ENCODE measurements at places on chromosomes 7 and 10. TPM values are rescaled to one million over a fixed set of nuclear protein-coding genes. Genes with fewer than 3 reads are reported as not detected.

GJD4 gene
- not detected for total RNA-seq

PLPP4 gene
- 15.0 TPM for total RNA-seq

BTAF1 gene
- total RNA-seq, result 60.9 TPM

GPRIN2 gene
- total RNA-seq, result not detected

ADAMTS14 gene
- total RNA-seq, result 4.2 TPM

ERVW-1 gene
- not detected for total RNA-seq

SEC61G gene
- total RNA-seq, result 854 TPM

CACNA2D1 gene
- 263 TPM for total RNA-seq

GRM8 gene
- under 0.01 TPM for total RNA-seq

C10orf67 gene
- total RNA-seq, result 0.19 TPM

ACTA2 gene
- total RNA-seq, result 961 TPM

SLC26A3 gene
- not detected for total RNA-seq

LAMB1 gene
- 348 TPM for total RNA-seq

OPN4 gene
- not detected for total RNA-seq

ANKRD7 gene
- total RNA-seq, result 0.19 TPM

CCDC172 gene
- total RNA-seq, result not detected

GCK gene
- total RNA-seq, result 0.38 TPM

GTF2IRD1 gene
- total RNA-seq, result 4.4 TPM

FFAR4 gene
- not detected for total RNA-seq

EBF3 gene
- 11.6 TPM for total RNA-seq

KCNH2 gene
- total RNA-seq, result not detected

GDF2 gene
- total RNA-seq, result not detected

CTTNBP2 gene
- total RNA-seq, result 0.28 TPM

NRCAM gene
- 2.3 TPM for total RNA-seq

TNKS2 gene
- 56.1 TPM for total RNA-seq

VAX1 gene
- not detected for total RNA-seq

CELF2 gene
- 6.7 TPM for total RNA-seq

COL17A1 gene
- 1.2 TPM for total RNA-seq

FIGNL1 gene
- 45.4 TPM for total RNA-seq

RPEL1 gene
- total RNA-seq, result 0.19 TPM

AVL9 gene
- total RNA-seq, result 58.6 TPM

HOXA3 gene
- under 0.01 TPM for total RNA-seq

RELN gene
- 94.7 TPM for total RNA-seq

BMPR1A gene
- total RNA-seq, result 54.8 TPM
